Immature natural killer cell (primary cell): ENCODE measurements at places on chromosomes 1 and 21.

DNA sequence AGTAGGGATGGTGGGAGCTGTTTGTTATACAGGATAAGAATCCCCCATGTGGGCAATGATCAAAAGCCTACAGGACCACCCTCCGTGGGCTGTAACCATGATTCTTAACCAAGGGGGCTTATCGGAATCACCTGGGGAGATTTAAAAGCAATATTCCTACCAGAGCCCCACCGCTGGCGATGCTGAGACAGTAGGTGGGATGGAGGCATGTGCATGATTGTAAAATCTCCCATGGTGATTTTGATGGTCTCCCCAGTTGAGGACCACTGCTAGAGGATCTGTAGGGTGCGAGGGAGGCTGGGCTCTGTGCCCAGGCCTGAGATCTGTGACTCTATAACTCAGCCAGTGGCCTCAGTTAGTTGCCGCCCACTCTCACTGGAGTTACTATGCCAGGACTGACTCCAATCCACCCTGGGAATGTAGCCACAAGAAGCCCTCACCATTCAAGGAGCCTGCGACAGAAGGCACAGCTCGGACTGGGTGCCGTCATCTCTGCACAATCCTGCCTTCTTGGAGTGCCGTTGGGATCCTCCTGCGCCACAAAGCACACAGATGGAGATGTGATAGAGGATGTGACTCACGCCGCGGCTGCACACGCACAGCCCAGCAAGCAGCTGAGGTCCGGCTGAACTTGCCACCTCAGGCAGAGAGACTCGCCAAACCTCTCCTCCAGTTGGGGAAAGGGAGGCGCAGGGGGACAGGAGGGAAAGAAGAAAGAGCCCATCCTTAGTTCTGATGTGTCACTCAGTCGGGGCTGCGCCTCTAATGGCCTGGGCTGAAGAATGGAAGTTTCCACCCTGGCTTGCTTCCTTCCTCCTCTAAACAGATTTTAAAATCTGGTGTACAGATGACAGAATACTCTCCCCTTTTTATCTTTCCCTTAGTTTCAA, 26.5 kb downstream of the AKNAD1 start:
- no peak for DNase-seq
- H3K27ac ChIP-seq = no peak overlapping the region
- peaks cover 8% of the 10 kb centered on the region for H3K4me1 ChIP-seq
- H3K4me3 ChIP-seq = no peak overlapping the region
- H3K36me3 ChIP-seq = no peaks in the 10 kb centered on the region
- H3K27me3 ChIP-seq = peaks cover 4% of the 10 kb centered on the region

- H3K4me3 ChIP-seq = no peak overlapping the region
- no peak overlapping the region for H3K27ac ChIP-seq
Measured at GRCh38 chr1:39970274-39970673, 15.3 kb downstream of the MFSD2A start.

GRCh38 chr1:67747671-67748546, 62.9 kb downstream of the GADD45A start:
- H3K27ac ChIP-seq = no peak overlapping the region
- H3K36me3 ChIP-seq = no peaks in the 10 kb centered on the region
- peaks cover 10% of the 10 kb centered on the region for H3K27me3 ChIP-seq
- no peaks in the 10 kb centered on the region for H3K4me1 ChIP-seq
- no peak overlapping the region for H3K4me3 ChIP-seq

DNA sequence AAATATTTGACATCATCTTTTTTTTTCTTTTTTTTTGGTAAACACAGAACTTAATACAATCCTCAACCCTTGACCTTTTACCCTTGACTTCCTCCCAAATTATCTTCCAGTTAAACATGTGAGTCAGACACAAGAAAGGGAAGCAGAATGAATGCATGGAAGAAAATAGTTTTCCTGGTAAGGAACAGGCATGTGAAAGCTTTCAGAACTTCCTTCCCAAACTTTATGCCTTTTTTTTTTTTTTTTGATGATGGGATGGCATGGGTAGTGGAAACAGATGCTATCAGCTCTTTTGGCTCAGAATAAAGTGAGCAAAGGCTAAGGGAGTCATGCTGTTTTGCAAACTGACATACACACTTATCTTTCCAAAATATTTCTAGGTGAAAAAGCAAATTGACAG, 1079.1 kb downstream of the TTLL7 start:
- no peaks in the 10 kb centered on the region for H3K4me1 ChIP-seq
- H3K36me3 ChIP-seq = no peaks in the 10 kb centered on the region
- DNase-seq = no peak
- H3K27me3 ChIP-seq = no peaks in the 10 kb centered on the region
- H3K4me3 ChIP-seq = no peak overlapping the region

- peaks cover 66% of the 10 kb centered on the region for H3K4me1 ChIP-seq
- no peak for DNase-seq
- peaks cover 11% of the 10 kb centered on the region for H3K27me3 ChIP-seq
- peak overlapping the region; percentile 98 for H3K4me3 ChIP-seq
Measured at GRCh38 chr1:226736001-226736907, 2.8 kb downstream of the ITPKB start.

DNA sequence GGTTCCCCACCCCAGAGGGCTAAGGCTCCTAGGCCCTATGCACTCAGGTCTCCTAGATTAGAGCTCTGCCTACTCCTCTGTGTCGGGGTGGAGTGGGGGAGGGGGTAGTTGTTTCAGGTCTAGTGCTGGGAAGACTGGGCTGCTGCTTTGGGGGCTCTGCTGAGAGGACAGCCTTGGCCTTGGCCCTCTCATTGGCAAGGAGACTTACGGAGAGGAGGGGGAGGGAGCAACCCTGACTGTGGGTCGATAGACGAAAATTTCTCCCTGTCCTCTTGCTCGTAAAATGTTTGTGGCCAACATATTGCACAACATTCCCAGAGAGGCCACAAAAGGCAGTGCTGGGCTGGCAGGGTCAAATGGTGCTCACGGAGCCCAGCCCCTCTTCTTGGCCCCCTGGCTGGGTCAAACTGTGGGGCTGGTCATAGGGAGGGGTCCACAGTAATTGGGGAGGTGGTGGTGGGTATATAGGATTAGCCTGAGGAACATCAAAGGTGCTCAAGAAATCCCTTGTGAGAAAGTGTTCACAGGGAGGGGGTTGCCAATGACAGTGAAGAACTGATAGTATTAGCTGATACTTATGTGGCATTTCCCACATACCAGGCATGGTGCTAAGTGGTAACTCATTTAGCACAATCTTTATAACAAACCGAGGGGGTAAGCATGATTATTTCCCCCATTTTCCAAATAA, 8.5 kb upstream of the DMBX1 start:
- H3K27ac ChIP-seq = no peak overlapping the region
- peaks cover 6% of the 10 kb centered on the region for H3K27me3 ChIP-seq
- H3K4me1 ChIP-seq = no peaks in the 10 kb centered on the region
- no peak overlapping the region for H3K4me3 ChIP-seq

DNA sequence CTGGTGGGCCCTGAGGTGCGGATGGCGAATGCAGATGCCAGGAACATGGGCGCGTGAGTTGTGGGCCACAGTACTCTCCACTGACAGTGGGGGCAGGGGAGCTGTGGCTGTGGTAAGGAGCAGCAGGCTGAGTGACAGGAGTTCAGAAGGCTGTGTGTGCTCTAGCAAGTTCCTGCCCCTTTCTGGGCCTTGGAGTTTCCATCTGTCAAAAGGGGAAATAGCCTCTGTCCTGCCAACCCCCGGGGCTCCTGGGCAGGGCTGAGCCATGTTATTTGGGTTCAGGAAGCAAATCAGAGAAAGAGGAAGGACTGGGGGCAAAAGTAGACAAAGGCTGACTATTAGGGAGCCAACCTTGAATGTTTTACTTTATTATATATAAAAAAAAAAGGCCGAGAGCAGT, 19.5 kb upstream of the MFN2 start:
- no peak for DNase-seq
- H3K4me3 ChIP-seq = no peak overlapping the region
- peaks cover 4% of the 10 kb centered on the region for H3K27me3 ChIP-seq
- H3K36me3 ChIP-seq = peaks cover 16% of the 10 kb centered on the region

DNA sequence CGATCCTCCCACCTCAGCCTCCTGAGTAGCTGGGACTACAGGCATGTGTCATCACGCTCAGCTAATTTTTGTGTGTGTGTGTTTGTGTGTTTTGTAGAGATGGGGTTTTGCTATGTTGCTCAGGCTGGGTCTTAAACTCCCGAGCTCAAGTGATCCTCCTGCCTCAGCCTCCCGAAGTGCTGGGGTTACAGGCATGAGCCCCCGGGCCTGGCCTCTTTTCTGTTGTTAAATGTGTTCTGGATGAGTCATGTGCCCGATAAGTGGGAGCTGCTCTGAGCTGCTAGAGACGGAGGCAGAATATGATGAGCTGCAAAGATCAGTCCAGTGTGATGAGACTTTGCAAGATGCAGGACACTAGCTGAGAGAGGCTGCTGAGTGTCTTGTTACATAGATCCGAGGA, 75.5 kb downstream of the VPS13D start:
- H3K4me1 ChIP-seq = no peaks in the 10 kb centered on the region
- H3K36me3 ChIP-seq = peaks cover 36% of the 10 kb centered on the region
- H3K27ac ChIP-seq = no peak overlapping the region

DNA sequence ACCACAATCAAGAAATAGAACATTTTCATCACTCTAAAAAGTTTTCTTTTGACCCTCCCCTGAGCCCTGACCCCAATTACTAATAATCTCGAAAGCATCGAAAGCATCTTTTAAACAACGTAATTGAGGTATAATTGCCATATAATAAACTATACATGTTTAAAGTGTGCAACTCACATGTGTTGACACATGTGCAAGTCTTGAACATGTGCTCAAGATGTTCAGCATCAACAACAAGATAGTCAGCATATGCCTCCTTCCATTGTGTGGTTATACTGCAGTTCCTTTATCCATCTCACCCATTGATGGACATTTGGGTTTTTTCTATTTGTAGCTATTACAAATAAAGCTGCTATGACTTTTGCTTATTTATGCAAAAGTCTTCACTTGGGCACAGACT, 90.7 kb downstream of the RIPK4 start:
- H3K27ac ChIP-seq = no peak overlapping the region
- peaks cover 19% of the 10 kb centered on the region for H3K4me1 ChIP-seq
- no peak for DNase-seq
- H3K36me3 ChIP-seq = no peaks in the 10 kb centered on the region

- no peaks in the 10 kb centered on the region for H3K4me1 ChIP-seq
- no peak for DNase-seq
- no peak overlapping the region for H3K4me3 ChIP-seq
Measured at GRCh38 chr1:96183485-96183884, 538.1 kb upstream of the PTBP2 start.

- peak; percentile 32 for DNase-seq
- H3K36me3 ChIP-seq = no peaks in the 10 kb centered on the region
- H3K4me3 ChIP-seq = no peak overlapping the region
- H3K27me3 ChIP-seq = peaks cover 3% of the 10 kb centered on the region
- H3K4me1 ChIP-seq = no peaks in the 10 kb centered on the region
- no peak overlapping the region for H3K27ac ChIP-seq
Measured at GRCh38 chr1:1943834-1944570, 24.9 kb upstream of the TMEM52 start.

- H3K4me1 ChIP-seq = peaks cover 20% of the 10 kb centered on the region
- peaks cover 5% of the 10 kb centered on the region for H3K36me3 ChIP-seq
- DNase-seq = peak; percentile 19
- no peaks in the 10 kb centered on the region for H3K27me3 ChIP-seq
- H3K4me3 ChIP-seq = no peak overlapping the region
Measured at GRCh38 chr1:97608272-97608671, 312.6 kb downstream of the DPYD start.

GRCh38 chr1:198749279-198749678, 110.4 kb downstream of the PTPRC start:
- no peak overlapping the region for H3K27ac ChIP-seq
- peaks cover 17% of the 10 kb centered on the region for H3K27me3 ChIP-seq
- H3K36me3 ChIP-seq = peaks cover 24% of the 10 kb centered on the region
- no peak overlapping the region for H3K4me3 ChIP-seq
- H3K4me1 ChIP-seq = peaks cover 13% of the 10 kb centered on the region

DNA sequence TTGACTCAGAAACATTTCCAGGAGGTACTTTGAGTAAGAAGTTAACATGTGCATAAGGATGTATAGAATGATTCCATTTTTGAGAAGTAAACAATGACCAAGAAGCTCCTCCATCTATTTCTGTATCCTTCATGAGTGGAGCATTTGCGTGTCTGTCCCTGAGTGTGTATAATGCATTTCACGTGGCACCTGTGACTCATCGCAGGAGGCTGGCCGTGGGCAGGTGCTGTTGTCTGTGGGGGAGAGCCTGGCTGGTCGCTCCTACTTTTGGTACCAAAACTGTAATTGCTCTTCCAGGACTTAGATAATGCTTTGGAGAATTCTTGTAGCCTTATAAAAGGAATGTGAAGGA, 16.5 kb downstream of the SLC37A1 start:
- H3K4me3 ChIP-seq = no peak overlapping the region
- peaks cover 5% of the 10 kb centered on the region for H3K36me3 ChIP-seq
- no peak overlapping the region for H3K27ac ChIP-seq
- peaks cover 41% of the 10 kb centered on the region for H3K4me1 ChIP-seq
- H3K27me3 ChIP-seq = no peaks in the 10 kb centered on the region

- H3K4me1 ChIP-seq = peaks cover 31% of the 10 kb centered on the region
- peak overlapping the region; percentile 65 for H3K4me3 ChIP-seq
- peaks cover 14% of the 10 kb centered on the region for H3K36me3 ChIP-seq
Measured at GRCh38 chr21:39196310-39196709, 13.1 kb upstream of the PSMG1 start.

DNA sequence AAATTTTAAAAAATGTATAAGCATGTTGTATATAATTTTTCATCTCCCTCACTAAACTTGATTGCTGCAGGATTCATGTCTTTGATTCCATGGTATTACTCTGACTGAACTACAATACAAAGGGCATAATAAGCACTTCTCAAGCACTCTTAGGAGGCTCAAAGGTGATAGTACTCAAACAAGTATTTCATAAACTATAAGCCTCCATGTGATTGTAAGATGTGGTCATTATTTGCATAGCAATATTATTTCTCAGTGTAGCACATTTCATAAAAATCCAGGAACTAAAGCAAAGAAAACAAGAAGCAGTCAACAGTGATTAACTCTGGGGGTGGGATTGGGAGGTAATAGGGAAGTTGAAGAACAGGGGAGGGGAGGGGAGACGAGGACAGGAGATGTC, 106.2 kb upstream of the DPT start:
- peaks cover 1% of the 10 kb centered on the region for H3K27me3 ChIP-seq
- H3K4me3 ChIP-seq = no peak overlapping the region
- H3K36me3 ChIP-seq = peaks cover 7% of the 10 kb centered on the region
- DNase-seq = no peak
- H3K27ac ChIP-seq = no peak overlapping the region

DNA sequence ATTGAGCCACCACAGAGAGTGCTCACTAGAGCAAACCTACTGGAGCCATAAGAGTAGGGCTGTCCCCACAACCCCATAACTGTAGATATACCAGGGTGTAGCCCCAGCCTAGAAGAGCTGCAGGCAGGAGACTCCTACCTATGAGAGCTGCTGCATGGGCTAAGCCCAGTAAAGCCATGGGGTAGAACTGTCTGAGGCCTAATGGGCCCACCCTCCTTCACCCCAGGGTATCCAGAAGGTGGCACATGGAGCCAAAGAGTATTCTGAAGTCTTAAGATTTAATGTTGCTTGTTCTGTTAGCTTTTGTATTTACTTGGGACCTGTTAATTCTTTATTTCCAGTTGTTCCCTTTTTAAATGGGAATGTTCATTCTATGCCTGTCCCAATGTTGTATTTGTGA, 1193.7 kb upstream of the ADGRL2 start:
- no peaks in the 10 kb centered on the region for H3K27me3 ChIP-seq
- H3K4me1 ChIP-seq = no peaks in the 10 kb centered on the region
- H3K27ac ChIP-seq = no peak overlapping the region
- no peak for DNase-seq
- no peak overlapping the region for H3K4me3 ChIP-seq

- no peaks in the 10 kb centered on the region for H3K36me3 ChIP-seq
- no peaks in the 10 kb centered on the region for H3K4me1 ChIP-seq
- no peak overlapping the region for H3K27ac ChIP-seq
- no peaks in the 10 kb centered on the region for H3K27me3 ChIP-seq
- no peak for DNase-seq
Measured at GRCh38 chr1:239858529-239858928, 233.2 kb upstream of the FMN2 start.
